ENCODE measurements at places on chromosomes 2 and 18.

- no peak for DNase-seq
Measured at GRCh38 chr18:3135536-3135935, 84.2 kb downstream of the MYOM1 start.

GRCh38 chr2:96832754-96833507 is 10.9 kb downstream of the ANKRD23 start:
- DNase-seq: no peak

DNA sequence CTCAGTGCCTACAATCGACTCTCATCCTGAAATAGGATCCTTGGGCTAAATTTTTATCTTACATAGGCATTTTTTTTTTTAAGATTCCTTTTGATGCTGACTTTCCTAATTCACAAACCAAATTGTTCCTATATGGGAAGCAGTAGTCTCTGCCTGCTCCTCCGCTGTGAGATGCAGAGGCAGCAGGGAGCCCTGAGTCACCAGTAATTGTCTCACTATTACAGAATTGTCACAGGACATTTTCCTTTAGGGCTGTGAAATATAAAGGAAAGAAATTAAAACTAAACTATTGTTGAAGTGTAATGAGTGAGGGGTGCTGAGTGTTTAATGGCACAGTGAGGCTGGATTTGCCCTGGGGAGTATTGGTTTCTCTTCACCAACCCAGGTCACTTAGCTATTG is 63.8 kb downstream of the MYO3B start:
- DNase-seq: no peak

DNA sequence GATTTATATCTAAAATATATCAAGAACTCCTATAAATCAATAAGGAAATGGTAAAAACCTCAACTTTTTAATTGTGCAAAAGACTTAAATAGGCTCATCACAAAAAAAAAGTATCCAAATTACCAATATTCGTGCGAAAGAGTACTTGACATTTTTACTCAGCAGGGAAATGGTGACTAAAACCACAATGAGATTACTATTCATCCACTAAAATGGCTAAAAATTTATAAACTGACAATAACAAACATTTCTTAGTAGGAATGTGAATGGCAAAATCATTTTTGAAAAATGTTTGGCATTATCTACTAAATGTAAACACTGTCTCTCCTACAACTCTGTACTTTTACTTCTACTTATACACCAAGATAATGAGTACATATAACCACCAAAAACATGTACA is 184.8 kb upstream of the RND3 start:
- DNase-seq: no peak

DNA sequence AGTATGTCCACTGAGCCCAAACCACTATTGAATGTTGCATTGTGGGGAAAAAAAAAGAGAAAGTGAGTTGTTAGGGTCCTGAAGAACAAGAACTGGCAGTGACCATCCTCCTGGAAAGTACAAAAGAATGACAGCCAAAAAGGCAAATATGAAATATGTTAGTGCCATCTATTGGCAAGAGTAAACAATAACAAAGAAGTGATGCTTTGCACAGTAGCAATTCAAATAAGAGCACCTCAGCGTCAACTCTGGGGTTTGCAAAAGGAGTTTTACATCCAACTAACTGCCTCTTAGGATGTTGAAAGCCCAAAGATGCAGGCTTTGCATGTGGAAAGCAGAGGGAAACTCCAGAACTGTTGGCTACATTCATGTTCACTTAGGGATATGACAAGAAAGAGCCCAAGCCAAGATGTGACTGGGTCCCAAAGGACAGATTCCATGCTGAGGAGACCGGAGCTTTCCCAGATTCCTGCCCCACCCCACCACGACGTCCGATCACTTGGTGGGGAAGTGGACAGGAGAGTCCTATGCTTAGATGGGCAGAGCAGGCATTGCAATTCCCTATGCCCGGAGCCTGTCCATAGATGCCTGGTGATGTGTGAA is 15.6 kb downstream of the TRABD2A start:
- DNase-seq: no peak

- no peak for DNase-seq
Measured at GRCh38 chr2:20797096-20797495, 25.8 kb downstream of the LDAH start.

GRCh38 chr2:101080211-101081068 is 70.7 kb downstream of the TBC1D8 start:
- DNase-seq: no peak

- DNase-seq: no peak
Measured at GRCh38 chr2:222862106-222862908, 1.5 kb downstream of the ACSL3 start.

GRCh38 chr2:105774781-105775337 is 30.1 kb downstream of the NCK2 start:
- DNase-seq: no peak

- no peak for DNase-seq
Measured at GRCh38 chr2:86272111-86272510, 65.3 kb downstream of the REEP1 start.

DNA sequence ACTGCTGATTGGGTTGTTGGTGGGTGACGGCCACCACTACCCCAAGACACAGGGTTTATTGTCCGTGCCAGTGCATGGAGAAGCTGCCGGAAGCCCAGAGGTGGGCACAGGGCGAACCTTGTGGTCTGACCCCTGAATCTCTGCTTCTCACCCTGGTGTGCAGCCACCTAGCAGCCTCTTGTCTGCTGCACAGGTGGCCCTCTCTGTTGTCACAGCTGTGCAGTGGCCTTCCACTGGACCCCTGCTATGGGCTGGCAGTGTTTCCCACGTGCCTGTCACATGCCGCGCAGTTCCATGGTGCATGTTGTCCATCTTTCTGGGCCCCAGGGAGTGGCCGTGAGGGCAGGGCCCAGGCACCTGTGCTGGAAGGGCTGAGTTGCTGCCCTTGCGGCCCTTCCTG is 15.2 kb downstream of the ATG4B start:
- no peak for DNase-seq

- DNase-seq: no peak
Measured at GRCh38 chr18:64981915-64982314, 768.9 kb upstream of the CDH7 start.

GRCh38 chr2:138841459-138841858 is 61.3 kb upstream of the NXPH2 start:
- DNase-seq: no peak

DNA sequence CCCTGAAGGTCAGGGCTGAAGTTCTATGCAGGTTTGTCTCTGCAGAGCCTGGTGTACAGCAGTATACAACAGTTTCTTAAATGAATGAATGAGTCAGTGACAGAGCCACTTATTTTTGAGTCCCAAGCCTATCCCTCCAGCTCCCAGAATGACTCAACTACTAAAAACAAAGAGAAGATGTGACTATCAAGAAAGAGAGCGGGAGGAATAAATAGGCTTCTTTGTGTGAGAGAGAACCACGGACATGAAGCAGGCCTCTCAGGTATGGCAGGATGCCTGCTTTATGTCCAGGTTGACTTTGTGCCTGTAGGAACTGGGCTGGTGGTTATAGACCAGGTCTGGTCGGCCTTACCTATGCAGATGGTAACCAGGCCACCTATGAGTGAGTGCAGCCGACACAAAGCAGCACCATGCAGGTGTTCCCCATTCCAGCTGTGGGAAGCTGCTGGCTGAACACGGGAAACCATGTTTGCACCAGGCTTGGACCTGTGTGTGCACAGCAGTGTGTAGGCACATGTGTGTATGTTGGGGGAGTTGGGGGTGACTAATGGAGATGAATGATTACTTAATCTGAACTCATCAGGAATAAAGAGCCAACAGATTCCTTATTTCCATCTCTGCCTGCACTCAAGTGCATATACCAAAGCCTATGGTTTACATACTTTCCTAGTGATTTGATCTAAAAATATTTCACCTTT is 171.0 kb downstream of the OSR1 start:
- no peak for DNase-seq

GRCh38 chr2:134226601-134227000 is 27.3 kb upstream of the MGAT5 start:
- no peak for DNase-seq

DNA sequence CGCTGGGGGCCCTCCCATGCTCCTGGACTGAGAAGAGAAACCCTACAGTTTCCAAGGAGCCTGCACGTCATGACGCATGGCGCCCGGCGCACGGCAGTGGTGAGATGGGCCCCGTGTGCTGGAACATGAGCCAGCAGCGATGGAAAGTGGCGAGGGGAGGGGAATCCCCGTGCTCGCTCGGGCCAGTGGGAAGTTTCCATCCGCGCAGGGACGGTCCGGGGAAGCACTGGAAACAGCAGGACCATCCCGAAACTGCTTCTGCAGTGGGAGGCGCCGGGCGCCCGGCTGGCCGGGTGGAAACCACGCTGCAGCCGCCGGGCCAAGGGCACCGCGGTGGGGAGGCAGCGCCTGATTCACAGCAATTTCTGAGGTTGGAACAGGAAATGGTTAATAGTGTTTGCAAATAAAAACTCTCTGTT is 4.9 kb upstream of the PDCD1 start:
- no peak for DNase-seq

Measured in GM12864 (cell line).